ENCODE measurements at places on chromosomes 1 and 21. TPM values are rescaled to one million over a fixed set of nuclear protein-coding genes. Genes with fewer than 3 reads are reported as not detected.

DNA sequence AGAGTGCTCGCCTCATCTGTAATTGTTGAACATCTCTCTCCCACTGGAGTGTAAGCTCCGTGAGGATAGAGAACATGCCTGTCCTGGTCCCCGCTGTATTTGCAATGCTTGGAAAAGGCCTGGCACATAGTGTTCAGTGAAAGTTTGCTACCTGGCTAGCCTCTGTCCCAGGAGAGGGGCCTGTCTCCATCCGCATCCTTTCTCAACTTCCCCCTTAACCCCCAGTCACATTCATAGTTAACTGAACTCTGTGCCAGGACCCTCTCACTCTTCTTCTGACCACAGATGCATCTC is 15.2 kb downstream of the SPOCD1 start:
- DNase-seq, result no peak
- H3K4me3 ChIP-seq, result no peak overlapping the region
- H3K27me3 ChIP-seq, result no peaks in the 10 kb centered on the region

- DNase-seq, result no peak
- no peak overlapping the region for H3K4me3 ChIP-seq
- peaks cover 25% of the 10 kb centered on the region for H3K36me3 ChIP-seq
- H3K27me3 ChIP-seq, result no peaks in the 10 kb centered on the region
Observed at GRCh38 chr1:214658175-214658574, 55.2 kb downstream of the CENPF start.

GRCh38 chr21:44767834-44768831 is 33.5 kb downstream of the UBE2G2 start:
- no peaks in the 10 kb centered on the region for H3K27me3 ChIP-seq
- no peak overlapping the region for H3K4me3 ChIP-seq
- peaks cover 16% of the 10 kb centered on the region for H3K4me1 ChIP-seq
- DNase-seq, result no peak

DNA sequence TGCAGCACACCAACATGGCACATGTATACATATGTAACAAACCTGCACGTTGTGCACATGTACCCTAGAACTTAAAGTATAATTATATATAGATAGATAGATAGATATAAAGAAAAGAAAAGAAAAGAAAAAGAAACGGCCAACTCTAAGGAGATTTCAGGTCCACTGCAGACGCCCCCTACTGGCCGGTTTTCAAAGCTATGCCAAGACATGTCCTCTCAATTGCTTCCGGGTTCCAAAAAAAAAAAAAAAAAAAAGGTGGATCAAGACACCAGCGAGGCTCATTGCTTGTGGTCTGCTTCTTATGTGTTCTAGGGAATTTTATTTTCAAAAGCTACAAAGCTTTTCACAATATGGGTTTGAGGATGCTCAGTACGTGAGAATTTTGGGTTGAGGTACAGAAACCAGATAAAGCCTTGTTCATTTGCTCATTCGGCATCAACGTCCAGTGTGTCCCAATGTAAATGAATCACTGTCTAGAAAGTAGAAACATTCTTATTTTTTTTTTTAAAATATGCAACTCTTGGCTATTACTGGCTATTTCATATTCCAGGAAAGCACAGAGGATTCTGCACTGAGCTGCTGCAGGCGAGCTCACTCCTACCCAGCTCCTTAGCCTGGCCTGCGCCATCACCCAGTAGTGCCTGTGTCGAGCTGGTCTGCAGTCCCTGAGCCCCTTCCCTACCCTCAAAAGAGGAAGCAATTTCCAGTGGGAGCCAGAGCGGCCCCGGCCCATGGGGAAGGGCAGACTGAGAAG is 643.0 kb downstream of the KIF26B start:
- no peak overlapping the region for H3K27ac ChIP-seq
- H3K36me3 ChIP-seq, result no peaks in the 10 kb centered on the region
- H3K4me3 ChIP-seq, result no peak overlapping the region
- H3K27me3 ChIP-seq, result no peaks in the 10 kb centered on the region

GRCh38 chr1:115543247-115543646 is 98.5 kb upstream of the VANGL1 start:
- H3K36me3 ChIP-seq, result no peaks in the 10 kb centered on the region
- H3K4me1 ChIP-seq, result no peaks in the 10 kb centered on the region
- no peak overlapping the region for H3K4me3 ChIP-seq
- no peak overlapping the region for H3K27ac ChIP-seq
- no peak for DNase-seq

DNA sequence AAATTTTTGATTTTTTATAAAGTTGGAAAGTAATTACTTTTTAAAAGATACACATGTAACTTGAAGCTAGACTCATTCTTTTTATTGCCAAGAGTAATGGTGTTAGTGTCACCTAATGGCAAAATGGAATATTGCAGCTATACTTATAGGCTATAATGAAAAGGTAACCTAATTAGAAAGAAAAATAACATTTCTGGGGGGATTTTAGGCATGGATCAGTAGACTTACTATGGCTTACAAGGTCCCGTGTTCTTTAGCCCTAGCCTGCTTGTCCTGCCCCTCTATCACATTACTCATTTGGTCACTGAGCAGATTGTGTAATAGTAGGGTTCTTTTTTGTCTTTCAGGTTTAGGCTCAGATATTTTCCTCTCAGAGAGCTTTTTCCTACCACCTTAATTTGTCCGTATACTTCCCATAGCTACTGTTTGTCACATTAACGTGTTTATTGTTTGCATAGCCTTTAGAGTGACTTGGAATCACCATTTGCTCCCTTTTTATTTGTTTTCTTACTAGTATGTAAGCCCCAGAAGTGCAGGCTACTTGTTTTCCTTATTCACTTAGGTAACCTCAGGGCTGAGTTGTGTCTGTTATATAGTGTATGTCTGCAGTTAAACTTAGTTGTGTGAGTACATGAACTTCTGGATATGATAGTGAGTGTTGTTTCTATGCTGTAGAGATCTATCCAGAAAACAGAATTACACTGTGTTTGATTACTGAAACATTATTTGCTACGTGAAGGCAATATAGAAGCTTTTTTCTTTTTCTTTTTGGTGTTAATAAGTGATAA is 58.7 kb downstream of the RABGAP1L start:
- no peaks in the 10 kb centered on the region for H3K27me3 ChIP-seq
- H3K4me3 ChIP-seq, result no peak overlapping the region
- DNase-seq, result no peak
- H3K36me3 ChIP-seq, result peaks cover 6% of the 10 kb centered on the region
- H3K4me1 ChIP-seq, result no peaks in the 10 kb centered on the region

- H3K36me3 ChIP-seq, result peaks cover 2% of the 10 kb centered on the region
- no peaks in the 10 kb centered on the region for H3K27me3 ChIP-seq
- H3K4me3 ChIP-seq, result no peak overlapping the region
- H3K4me1 ChIP-seq, result no peaks in the 10 kb centered on the region
- no peak for DNase-seq
Observed at GRCh38 chr1:194862129-194862528, 1675.7 kb upstream of the B3GALT2 start.

DNA sequence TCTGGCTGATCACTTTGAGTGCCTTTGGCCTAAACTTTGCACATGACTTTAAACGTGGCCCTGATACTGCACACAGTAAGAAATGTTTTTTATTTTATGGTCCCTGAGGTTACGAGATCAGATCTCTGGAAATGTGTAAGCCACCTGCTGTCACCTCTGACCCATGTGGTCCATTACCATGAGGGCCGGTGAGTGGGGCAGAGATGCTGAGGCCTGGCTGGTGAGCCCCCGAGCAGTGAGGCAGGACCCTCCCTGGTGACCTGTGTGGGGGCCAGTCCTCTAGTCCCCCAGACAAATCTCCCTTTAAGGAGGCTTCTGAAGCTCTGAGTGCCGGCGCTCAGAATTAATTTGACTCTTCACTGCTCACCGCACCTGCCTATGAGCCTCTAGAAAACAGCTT is 12.4 kb downstream of the TFF3 start:
- H3K4me3 ChIP-seq, result no peak overlapping the region
- H3K4me1 ChIP-seq, result no peaks in the 10 kb centered on the region
- no peak overlapping the region for H3K27ac ChIP-seq
- H3K36me3 ChIP-seq, result no peaks in the 10 kb centered on the region
- DNase-seq, result no peak
- no peaks in the 10 kb centered on the region for H3K27me3 ChIP-seq

DNA sequence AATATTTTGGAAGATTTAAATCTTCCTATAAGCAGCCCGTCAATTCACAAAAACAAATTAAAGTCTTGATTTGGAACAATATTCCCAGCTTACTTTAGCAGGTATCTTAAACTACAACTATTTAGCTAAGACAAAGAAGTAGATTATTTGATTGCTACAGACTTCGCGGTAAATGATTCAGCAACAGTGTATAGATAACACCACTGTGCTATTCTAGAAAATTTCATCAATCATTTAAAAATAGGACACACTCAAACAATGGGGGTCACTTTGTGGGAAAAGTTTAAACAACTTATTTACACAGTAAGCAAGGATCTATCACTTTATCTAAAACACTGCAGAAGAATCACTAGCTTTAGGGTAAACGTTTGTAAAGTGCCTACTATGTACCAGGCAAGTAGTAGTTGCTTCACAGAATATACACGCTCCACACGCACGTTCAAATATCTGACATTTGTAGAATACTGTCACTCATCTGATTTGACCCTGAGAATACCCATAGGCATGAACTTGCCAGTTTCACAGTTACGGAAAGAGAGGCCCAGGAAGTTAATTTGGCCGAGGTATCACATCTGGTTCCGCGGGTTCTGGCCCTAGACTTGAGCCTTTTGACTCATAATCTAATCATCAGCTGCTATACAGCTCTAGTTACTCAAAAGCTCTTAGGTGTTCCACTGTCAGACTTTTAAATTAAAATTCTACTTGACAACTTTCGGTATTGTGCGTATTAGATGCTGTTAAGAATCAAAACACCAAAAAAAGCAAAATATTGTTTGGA is 876 bp downstream of the DENND2C start:
- H3K4me1 ChIP-seq, result peaks cover 4% of the 10 kb centered on the region
- no peak for DNase-seq
- no peaks in the 10 kb centered on the region for H3K36me3 ChIP-seq
- peak overlapping the region; percentile 95 for H3K4me3 ChIP-seq

The CYP4A11 gene
- not detected for total RNA-seq

The AIRE gene
- total RNA-seq, result not detected

The FCAMR gene
- not detected for total RNA-seq
